AG04450 (cell line): ENCODE measurements at places on chromosomes 13 and 19. TPM values are rescaled to one million over a fixed set of nuclear protein-coding genes. Genes with fewer than 3 reads are reported as not detected.

DNA sequence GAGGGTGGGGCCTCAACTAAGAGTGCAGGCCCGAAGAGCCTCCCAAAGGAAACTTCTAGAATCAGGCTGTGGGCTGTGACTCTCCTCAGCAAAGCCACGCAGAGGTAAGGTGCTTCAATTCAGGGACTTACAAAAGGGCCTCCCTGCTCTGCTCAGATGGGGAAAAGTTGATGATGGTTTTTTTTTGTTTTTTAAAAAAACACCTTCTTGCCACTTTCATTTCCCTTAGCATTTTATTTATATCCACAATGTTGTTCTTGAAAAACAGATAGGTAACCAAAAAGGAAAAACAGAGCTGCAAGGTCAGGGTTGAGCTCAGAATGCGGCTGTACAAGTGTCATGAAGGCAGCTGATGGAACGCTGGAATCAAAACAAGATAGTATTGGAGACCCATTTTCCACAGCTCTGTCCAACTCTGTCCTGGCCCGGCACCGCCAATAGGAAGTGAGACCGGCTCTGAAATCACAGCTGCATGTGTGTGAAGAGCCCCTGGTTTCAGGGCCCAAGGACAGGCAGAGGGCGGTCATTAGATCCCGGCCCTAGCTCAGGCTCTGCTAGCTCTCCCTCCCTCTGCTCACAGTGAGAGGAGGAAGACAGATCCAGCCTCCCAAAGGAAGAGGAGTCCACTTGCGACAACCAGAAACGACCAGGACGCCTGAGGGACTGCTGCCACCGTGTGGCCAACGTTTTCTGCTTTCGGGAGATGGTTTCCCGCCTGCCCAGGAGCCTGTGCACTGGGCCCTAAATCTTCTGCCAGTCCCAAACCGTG, 58.3 kb downstream of the KLF2 start:
- peak; percentile 73 for DNase-seq

ACP5 gene
- polyA plus RNA-seq, result 3.0 and 4.0 TPM in 2 replicates

UNC13A gene
- polyA plus RNA-seq, result 0.04 and 0.05 TPM in 2 replicates

GRCh38 chr19:38649305-38650171, 2.1 kb downstream of the ACTN4 start:
- DNase-seq, result no peak

TNFSF13B gene
- 0.48 and 1.1 TPM in 2 replicates for polyA plus RNA-seq

DNA sequence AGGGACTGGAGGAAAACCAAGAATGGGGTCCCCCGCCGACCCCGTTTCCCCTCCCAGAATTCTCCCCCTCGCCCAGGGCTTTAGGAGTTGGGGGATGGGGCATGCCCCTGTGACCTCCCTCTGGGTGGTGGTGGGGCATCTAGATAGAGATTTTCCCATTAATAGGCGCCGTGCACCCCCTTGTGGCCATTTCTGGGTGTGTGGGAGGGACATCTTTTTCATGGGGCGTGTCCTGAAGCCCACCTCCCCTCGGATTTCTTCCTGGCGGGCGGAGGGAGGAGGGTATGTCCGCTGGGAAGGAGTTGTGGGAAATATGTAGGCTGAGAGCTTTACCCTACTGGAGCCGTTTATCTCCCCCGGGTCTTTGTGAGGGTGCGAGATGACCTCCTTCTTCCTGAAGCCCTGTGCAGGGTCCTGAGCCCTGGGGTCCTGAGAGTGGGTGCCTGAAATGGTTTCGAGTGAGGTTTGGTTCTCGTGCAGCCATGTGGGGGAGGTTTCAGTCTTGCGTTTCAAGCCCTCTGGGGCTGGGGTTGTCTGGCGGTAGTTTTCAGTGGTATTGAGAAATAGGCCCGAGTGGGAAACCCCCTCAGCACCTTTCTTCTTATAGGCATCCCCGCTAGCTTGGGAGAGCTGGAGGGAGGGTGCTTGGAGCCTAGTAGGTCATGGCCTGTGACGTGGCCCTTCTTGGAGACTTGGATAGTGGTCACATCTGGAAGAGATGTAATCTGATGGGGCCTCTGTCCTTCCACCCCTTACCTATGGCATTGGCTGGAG, 1.0 kb downstream of the PRMT1 start:
- DNase-seq, result no peak

TEX26 gene
- 0.09 TPM in 1 of 2 replicates, not detected in the other for polyA plus RNA-seq

GRCh38 chr19:18700501-18701249, 17.2 kb downstream of the CRTC1 start:
- DNase-seq, result no peak

- no peak for DNase-seq
Measured at GRCh38 chr19:46224773-46225172, 4.8 kb upstream of the IGFL1 start.

ZNF700 gene
- 6.6 and 8.4 TPM in 2 replicates for polyA plus RNA-seq

DNA sequence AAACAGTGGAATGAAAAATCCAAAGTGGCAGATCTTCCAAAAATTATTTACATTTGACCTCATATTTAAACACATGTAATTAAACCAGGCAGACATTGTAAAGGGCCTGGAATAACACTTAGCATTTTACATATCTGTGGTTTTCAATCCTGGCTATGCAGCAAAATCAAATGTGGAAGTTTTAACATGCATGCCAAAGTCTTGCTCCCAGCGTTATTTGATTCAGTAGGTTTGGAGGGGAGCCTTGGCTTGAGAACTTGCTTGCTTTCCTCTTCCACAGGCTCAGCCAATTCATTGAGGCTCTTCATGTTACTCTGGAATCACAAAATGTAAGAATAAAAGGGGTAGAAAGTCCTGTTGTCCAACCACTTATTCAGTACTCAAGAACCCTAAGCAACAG, 42.5 kb upstream of the INTS6 start:
- DNase-seq, result no peak

DNA sequence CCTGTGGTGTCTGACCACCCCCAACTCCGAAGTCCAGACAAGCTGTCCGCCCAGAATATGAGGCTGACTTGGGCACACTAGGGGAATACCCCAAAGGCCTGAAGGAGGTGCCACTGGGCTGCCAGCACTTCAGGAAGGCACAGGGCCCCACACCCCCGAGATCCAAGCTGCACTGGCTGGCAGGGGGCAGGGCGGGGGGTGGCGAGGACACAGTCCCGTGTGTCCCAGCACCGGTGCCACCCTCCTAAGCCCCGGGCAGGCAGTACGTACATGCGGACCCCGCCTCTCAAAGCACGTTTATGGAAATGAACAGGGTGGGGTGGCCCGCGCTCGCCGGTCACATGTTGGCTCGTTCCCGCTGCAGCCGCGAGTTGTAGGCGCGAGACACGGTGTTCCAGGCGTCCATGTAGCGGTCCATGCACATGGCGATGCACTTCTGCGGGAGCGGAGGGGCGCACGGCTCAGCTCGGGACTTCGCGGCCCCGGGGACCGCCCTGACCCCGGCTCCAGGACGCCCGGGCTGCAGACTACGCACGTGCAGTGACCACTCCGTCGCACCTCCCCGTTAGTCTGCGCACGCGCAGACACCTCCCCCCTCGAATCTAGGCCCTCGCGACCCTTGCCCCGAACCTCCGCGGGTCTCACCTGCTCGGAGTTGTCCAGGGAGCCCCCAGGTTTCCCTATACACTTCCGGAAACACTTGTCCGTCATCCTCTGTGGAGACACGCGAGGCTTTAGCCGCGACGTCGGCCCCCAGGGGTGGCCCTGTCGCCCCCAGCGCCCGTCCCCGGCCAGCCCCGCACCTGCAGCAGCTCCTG, 566 bp downstream of the TIMM13 start:
- no peak for DNase-seq
